ENCODE measurements at places on chromosomes 13 and 19. TPM values are rescaled to one million over a fixed set of nuclear protein-coding genes. Genes with fewer than 3 reads are reported as not detected.

MAMSTR gene
- 0.62 TPM for total RNA-seq

- DNase-seq = no peak
Measured at GRCh38 chr13:40399756-40400155, 266.7 kb downstream of the FOXO1 start.

GRCh38 chr19:30649934-30650614 lies 277.9 kb downstream of the ZNF536 start:
- DNase-seq = no peak

GRCh38 chr19:48302600-48302959 lies 22.8 kb upstream of the EMP3 start:
- DNase-seq = no peak

TSSK6 gene
- 1.2 TPM for total RNA-seq

GRCh38 chr13:34816245-34816884 lies 125.7 kb upstream of the NBEA start:
- no peak for DNase-seq

C19orf85 gene
- total RNA-seq = not detected

ZNF524 gene
- 2.8 TPM for total RNA-seq

GRCh38 chr19:28010656-28011055 lies 1202.3 kb downstream of the UQCRFS1 start:
- no peak for DNase-seq

DNA sequence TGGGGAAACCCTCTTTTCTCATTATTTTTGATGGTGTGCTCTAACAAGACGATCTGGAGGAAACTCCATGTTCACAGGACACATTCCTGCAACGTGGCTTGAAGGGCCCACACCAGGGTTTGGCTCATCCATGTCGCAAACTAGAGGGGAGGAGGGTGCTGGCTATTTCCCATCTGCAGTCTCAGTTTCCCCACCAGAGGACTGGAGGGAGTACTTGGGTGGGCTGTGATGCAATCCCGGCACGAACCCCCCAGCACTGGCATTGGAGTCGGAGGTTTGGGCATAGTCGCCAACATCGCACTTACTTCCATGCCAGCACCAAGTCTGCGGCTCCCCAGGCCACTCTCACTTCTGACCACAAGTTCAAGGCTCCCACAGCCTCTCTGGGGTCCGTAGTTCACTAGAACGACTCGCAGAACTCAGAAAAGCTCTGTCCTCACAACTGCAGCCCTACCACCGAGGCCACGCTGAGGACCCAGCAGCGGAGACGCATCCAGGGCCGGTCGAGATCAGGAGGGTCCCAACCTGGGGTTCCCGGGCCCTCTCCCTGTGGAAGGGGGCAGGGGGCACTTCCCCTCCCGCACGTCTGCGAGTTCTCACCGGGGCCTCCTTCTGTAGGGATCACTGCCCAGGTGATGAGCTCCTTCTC lies 165.6 kb upstream of the SOX1 start:
- DNase-seq = no peak

All from occipital lobe (tissue), 3 donors.